CD4-positive, alpha-beta T cell (primary cell): ENCODE measurements at places on chromosomes 3 and 15.

- no peak for DNase-seq
Measured at GRCh38 chr3:194995334-194995733, 275.6 kb downstream of the XXYLT1 start.

- DNase-seq, result no peak
Measured at GRCh38 chr3:58490860-58491501, 915 bp upstream of the KCTD6 start.

DNA sequence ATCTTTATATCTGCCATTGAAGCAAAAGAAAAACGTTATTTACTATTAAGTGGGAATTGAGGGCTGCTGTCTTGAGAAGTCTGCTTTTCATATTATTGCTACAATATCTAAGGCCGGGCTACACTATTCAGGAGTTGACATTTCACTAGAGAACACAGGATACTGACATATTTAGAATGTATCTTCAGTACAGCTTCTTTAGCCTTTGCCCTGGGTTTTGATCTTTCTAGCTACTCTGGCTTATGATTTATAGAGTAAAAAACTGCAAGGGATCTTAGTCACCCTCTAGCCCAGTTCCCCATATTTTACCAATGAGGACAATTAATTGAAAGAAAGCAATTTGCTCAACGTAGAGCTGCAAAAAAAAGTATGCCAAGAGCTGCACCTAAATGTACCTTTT, 307.4 kb upstream of the DPPA4 start:
- DNase-seq, result no peak

DNA sequence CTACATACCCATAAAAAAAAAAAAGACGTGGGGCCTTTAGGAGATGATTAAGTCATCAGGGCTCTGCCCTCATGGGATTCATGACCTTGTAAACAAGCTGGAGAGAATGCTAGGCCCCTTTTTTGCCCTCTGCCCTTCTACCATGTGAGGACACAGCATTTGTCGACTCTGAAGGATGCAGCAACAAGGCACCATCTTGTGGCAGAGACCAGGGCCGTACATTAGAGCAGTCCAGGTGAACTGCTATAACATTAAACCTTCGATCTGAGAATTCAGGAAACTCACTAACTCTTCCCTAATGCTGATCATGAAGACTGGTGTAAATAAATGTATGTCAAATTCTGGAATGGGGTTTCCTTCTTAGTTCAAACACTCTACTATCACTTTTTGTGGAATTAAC, 30.7 kb upstream of the SIAH2 start:
- DNase-seq, result no peak

- DNase-seq, result no peak
Measured at GRCh38 chr15:58522391-58522790, 90.6 kb downstream of the LIPC start.

DNA sequence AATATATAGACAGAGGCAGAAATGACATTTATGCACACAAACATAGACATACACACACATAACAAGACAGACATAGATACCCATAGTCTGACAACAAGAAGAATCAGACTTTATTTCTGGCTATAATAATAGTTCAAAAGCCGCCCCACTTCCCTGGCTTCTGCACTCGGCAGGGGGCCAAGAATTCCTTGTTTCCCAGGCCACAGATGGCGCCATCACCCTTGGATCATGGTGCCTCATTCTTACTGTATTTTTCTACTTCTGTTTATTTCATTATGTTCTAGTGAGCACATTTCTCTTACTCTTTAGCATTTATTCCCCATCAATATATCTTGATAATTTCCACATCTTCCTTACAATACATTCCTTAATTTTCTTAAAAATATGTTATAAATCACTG, 387.5 kb downstream of the NLGN1 start:
- DNase-seq, result no peak

GRCh38 chr3:133871368-133872090, 24.2 kb downstream of the RAB6B start:
- no peak for DNase-seq
